ENCODE measurements at places on chromosomes 16 and 17.

- no peak for DNase-seq
Measured at GRCh38 chr17:32609085-32609484, 122.3 kb downstream of the CDK5R1 start.

GRCh38 chr16:56773532-56773931 is 43.6 kb downstream of the NUP93 start:
- DNase-seq = no peak

GRCh38 chr16:81695321-81696165 is 83.5 kb upstream of the PLCG2 start:
- DNase-seq = no peak

DNA sequence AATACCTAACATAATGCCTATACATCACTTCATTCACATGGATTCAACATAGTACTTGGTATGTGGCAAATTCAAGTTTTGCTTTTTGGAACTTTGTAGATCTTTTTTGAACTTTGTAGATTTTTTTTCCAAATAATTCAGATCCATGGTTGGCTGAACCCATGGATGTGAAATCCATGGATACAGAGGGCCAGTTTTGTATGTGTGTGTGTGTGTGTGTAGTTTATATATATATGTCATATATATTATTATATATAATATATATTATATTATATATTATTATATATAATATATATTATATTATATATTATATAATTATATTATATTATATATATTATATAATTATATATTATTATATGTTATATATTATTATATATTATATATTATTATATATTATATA is 28.4 kb downstream of the CLUAP1 start:
- DNase-seq = no peak

GRCh38 chr16:50581845-50582244 is 33.6 kb downstream of the NKD1 start:
- no peak for DNase-seq

DNA sequence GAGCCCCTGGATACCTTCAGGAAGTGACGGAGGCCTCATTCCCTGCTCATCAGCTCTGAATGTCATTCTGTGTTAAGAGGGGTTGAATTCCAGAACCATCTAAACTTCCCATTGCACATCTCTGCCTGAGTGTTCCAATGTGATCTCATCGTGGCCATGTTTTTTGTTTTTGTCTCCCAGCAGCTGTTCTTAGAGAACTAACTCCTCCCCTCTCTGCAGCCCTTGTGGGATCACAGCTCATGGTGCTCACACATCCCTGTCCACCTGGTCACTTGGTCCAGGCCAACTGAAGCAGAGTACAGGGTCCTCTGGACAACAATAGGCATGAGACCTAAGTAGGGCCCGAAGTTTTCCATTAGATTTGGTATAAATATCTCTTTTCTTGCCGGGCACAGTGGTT is 6.0 kb upstream of the SYT17 start:
- DNase-seq = no peak

DNA sequence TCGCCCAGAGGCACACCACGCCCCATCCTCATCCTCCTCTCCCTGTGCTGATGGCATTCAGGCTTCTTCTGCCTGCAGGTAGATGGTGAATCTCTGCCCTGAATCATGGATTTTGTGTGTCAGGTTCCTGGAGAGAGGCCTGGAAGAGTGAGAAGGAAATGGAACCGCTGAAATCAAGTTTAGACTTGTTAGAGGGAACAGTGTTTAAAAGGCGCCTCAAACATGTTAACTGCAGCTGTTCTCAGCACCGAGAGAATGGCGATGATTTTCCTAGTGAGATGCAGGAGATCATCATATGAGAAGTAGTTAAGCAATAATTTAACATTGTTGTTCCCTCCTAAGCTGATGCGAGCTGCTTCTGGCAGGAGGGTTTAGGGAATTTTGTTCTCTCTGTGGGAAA is 744.4 kb upstream of the EEF2KMT start:
- DNase-seq = no peak

GRCh38 chr16:23310744-23311143 is 8.6 kb downstream of the SCNN1B start:
- DNase-seq = no peak
